ENCODE measurements at places on chromosomes 7 and 10. TPM values are rescaled to one million over a fixed set of nuclear protein-coding genes. Genes with fewer than 3 reads are reported as not detected.

DNA sequence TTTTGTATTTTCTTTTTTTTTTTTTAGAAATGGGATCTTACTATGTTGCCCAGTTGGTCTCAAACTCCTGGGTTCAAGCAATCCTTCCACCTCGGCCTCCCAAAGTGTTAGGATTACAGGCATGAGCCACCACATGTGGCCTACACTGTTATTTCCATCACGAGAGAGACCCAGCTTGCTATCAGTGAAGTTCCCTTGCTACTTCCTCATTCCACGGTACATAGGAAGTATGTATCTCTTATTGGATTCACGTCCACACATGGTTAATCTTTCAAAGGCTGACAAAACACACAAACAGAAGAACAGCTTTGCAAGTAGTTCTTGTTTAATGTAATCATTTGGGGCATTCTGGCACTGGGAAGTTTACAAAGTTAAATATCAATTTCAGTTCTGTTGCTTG, 50.9 kb downstream of the DCLRE1A start:
- peak; percentile 10 for DNase-seq

The OR2A5 gene
- total RNA-seq = not detected

GRCh38 chr7:83738291-83738835, 89.4 kb upstream of the SEMA3E start:
- DNase-seq = no peak

DNA sequence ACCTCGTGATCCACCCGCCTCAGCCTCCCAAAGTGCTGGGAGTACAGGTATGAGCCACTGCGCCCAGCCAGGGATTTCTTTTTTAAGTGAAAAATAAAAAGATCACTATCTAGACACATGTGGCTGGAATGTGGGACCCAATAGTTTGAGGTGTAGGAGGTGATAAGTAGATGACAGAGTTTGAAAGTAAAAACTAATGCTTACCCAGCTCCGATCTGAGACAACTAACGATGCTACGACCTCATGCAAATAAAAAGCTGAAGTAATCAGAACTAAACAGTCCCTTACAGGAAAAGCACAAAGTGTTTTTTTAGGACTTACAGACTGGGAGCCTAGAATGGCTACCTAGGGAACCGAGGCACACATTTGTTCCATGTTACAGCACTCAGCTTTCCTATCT, 23.0 kb downstream of the PCGF6 start:
- no peak for DNase-seq

The MRLN gene
- total RNA-seq = not detected

DNA sequence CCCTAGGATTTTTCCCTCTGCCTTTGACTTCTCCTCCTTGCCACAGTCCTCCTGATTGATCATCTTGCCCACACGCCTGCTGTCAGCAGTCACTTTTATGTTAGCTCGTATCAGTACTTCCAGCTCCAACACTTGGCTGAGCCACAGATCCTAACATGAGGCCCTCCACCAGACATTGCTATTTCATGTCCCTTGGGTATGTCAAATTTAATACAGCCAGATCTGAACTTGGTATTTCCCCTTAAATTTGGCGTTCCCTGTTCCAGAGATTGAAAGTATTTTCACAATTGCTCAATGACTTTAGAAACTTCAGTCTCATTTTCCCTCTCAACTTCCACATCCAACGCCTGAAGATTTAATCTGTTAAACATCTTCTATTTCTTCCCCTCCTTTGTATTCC, 140.4 kb downstream of the RNLS start:
- DNase-seq = no peak

DNA sequence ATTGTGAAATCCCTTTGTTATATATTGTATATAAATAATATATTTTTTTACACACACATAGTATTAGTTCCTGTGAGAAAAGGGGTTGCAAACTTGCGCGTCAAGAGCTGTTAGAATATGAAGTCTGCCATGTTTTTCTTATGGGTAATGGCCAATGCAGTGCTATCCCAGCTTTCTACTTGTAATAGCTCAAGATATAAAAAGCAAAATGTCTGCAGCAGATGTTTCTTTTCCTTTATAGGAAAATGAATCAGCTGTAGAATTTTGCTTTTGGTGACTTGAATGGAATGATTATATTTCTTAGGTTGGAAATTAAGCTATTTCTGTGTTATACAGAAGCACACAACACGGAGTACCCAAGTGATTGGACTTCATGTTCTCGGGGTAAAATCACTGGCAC, 53.3 kb upstream of the TMEM236 start:
- DNase-seq = no peak

GRCh38 chr10:103429647-103430046, 22.5 kb downstream of the CALHM2 start:
- DNase-seq = no peak

The CALN1 gene
- 22.1 TPM for total RNA-seq

The IFIT1 gene
- total RNA-seq = 4.6 TPM

The CLEC2L gene
- total RNA-seq = under 0.01 TPM

The SPDYE2 gene
- total RNA-seq = under 0.01 TPM

- no peak for DNase-seq
Observed at GRCh38 chr10:22321924-22322640, 1.2 kb downstream of the BMI1 start.

GRCh38 chr7:149806726-149807125, 31.4 kb upstream of the ZNF862 start:
- DNase-seq = no peak

- no peak for DNase-seq
Observed at GRCh38 chr7:143479055-143479766, 1.5 kb downstream of the TAS2R41 start.

The KIAA1549 gene
- total RNA-seq = 5.1 TPM

GRCh38 chr10:90751107-90751997, 106.5 kb downstream of the HTR7 start:
- DNase-seq = peak; percentile 42

DNA sequence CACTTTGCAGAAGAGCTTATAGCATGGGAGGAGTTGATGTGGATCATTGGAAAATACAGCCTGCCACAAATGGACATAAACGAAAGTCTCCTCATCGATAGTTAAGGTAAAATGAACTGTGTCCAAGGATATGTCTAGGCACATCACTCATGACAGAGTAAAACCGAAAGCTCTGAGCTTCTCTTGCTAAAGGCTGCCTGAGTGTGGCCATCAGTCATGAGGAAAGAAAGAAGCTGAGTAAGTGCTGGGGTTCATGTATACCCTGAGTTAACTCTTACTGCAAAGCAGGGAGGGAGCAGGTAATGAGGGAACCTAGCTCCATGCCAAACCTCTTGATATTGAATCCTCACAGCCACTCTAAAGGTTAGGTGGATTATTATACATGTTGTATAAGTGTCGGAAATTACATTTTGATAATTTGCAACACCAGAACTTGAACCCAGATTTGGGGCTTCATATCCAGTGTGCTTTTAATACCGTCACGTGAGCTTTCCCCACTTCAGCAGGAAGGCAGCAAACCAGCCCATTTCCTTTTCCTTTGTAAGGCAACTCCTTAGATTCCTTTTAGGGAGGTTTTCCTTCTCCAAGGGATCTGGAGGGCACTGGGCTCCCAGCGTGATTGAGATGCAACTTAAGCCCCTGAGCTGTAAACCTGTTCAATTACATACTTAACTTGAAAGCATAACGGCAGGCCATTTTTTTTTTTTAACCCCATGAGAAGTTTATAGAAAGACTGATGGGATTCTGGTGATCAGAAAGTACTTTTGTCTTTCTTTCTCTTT, 215.0 kb downstream of the PHF14 start:
- DNase-seq = no peak

DNA sequence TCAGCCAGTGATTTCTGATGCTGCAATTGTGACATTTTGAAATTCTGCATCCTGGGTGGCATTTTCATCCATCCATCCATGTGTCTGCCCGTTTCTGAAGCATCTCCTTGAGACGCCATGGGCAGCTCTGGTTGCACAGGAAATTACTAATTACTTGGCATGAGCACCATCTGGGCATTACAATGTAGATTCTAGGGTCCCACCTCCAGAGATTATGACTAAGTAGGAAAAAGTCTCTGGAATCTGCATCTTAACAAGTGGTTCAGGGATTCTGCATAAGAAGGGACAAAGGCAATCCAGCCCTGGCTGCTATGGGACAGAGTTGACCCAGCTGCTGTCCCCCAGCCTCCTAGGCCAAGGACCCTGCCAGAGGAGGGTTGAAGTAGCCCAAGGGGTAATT, 65.3 kb downstream of the CUZD1 start:
- no peak for DNase-seq

DNA sequence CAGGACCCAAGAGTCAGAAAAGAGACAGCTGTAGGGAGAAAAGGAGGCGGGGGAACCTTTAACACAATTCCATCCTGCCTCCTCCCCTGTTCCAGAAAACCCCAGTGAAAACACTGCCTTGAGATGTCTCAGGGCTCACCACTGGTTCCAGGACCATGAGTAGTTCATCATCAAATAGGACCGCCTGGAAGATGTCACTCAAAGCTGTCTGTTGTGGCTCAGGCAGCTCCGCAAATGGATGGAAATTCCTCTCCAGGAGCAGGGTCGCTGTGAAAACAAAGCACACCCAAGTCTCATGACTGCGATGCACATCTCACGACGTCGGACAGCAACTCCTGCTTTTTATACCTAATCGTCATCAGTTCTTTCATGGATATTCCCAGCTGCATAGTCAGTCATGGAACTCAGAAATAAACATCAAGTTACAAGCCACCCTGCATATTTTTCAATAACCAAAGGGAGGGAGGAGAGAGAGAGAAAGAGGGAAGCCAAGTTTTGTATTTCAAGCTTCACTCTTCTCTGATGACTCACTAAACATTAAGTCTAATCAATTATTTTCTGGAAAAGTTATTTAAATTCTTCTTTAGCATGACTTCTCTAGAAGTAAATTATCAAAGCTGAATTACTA, 49.2 kb downstream of the GSDME start:
- no peak for DNase-seq

- DNase-seq = no peak
Observed at GRCh38 chr7:129947701-129948100, 5.1 kb downstream of the UBE2H start.

DNA sequence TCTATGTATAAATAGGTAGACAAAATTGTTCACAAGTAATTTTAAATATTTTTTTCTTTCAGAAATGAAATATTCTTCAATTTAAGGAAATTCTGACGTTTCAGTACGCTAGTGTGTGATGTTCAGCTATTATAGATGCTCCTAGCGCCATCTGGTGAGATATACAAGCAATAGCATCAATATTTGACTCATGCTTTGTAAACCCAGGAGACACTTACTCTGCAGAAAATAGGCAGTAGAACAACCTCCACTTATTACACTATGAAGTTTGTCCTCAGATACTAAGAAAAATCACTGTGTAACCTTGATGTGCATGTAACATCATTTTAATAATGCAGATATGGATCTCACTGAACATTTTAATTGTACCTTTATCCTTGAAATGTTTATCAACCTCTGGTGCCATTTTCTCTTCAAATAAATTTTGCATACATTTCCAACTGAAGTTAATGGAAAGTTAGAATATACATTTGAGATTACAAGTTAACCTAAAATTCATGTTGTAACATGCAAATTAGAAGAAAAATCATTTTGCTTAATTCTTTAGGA, 151.5 kb upstream of the FAM3C start:
- peak; percentile 66 for DNase-seq

The LARP4B gene
- total RNA-seq = 49.8 TPM

GRCh38 chr10:117312430-117312829, 62.8 kb downstream of the PDZD8 start:
- DNase-seq = no peak

DNA sequence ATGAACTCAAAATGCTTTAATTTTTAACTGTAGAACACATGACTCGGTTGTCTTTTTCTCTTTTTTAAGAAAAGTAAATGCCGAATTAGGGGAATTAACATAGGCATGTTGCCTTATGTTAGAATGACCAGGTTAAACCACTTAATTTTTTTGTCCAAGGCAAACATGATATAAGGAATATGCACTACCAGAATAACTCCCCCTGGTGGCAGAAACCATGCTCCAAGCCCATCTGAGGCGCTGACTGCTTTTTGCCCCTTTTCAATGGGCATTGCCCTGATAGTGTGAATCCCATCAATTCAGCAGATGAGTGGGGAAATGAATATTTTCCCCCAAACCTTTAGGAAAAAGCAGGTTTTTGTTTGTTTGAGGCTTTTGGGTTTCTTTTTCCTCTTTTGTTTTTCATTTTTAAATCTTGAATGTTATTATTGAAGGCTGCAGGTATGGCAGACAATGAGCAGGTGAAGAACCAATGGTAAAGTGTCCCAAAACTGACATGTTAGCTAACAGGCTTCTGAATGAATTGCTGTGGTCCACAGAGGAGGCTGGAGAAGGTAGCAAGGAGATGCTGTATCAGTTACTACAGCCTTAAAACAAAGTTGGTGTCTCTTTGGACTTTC, 284.3 kb downstream of the SORCS3 start:
- DNase-seq = peak; percentile 58

The HECW1 gene
- total RNA-seq = not detected

DNA sequence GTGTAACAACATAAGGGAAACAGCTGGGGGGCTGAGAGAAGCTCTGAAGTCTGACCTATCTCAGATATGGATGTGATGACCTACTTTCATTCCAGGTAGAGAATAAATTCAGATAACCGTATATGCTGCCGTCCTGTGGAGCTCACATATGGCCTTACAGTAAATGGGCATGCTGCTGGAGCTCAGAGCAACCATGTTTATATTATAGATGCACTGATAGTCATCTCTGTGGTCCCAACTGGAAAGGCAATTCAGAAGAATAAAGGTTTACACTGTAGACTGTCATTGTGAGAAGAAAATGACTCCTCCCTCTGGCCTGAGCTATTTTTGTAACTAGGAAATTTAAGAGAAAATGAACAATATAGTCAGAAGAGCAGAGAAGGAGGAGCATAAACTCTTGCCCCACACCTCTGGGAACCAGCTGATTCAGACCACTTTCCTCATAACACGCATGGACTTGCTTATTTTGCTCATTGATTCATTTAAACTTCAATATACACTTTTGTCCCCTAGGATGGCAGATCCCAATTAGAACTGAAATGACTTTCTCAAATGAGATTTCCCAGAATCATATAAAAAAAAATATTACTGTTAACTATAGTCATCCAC, 69.9 kb upstream of the NXPH1 start:
- DNase-seq = no peak

GRCh38 chr10:99303899-99304861, 25.0 kb upstream of the CNNM1 start:
- no peak for DNase-seq

The CFAP43 gene
- 0.54 TPM for total RNA-seq

The ASZ1 gene
- total RNA-seq = not detected

DNA sequence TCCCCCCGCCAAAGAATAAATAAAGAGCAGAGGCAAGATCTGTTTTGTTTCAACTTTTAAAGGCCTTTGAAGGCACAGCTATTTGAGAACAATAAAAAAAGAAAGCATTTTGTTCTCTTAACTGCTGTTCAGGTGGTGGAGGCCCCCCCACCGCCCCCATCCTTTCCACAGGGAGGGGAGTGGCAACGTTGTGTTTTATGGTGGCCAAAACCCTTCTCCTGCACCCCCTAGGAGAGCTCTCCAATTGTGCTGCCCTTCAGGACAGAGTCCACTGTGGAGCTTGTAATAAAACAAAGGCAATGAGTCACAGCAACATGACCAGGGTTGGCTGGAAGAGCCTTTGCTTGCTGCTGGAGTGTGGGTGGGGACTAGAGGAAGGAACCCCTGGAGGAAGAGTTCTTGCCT, 987.9 kb downstream of the KCNMA1 start:
- DNase-seq = no peak

The ASAH2 gene
- under 0.01 TPM for total RNA-seq
